ENCODE measurements at places on chromosomes 5 and 9.

- no peak for DNase-seq
Observed at GRCh38 chr5:98458004-98458403, 315.5 kb upstream of the RGMB start.

- no peak for DNase-seq
Observed at GRCh38 chr9:126647585-126648411, 34.1 kb downstream of the LMX1B start.

GRCh38 chr9:112007575-112008240 lies 111.1 kb downstream of the UGCG start:
- DNase-seq: no peak

GRCh38 chr5:173549644-173550043 lies 66.8 kb downstream of the BOD1 start:
- DNase-seq: no peak

- no peak for DNase-seq
Observed at GRCh38 chr5:9820691-9821449, 190.7 kb upstream of the TAS2R1 start.

- no peak for DNase-seq
Observed at GRCh38 chr5:4977416-4978110, 162.6 kb upstream of the ADAMTS16 start.

DNA sequence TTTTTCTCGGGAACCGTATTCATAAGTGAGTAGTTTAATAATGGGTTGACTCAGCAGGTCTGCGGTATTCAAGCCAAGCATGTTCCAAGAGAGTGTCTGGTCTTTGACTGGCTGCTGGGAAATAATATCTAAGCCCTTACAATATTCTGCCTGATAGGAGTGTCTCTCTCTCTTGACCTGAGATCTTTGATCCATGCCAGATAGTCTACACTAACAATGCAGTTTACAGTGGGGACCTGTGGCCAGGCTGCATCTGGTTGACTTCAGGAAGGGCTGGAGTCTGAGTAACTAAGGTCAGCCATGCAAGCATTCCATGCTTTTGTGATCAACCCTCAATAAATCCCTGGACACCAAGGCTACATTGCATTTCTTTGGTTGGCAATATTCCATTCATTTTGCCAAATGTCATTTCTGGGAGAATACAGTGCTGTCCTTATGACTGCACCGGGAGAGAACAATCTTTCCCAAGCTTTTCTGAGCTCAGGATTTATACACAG lies 195.5 kb downstream of the SEMA5A start:
- no peak for DNase-seq

GRCh38 chr5:101284736-101285375 lies 381.8 kb upstream of the ST8SIA4 start:
- DNase-seq: no peak

GRCh38 chr5:165286692-165287091 lies 1781.3 kb downstream of the MAT2B start:
- no peak for DNase-seq

DNA sequence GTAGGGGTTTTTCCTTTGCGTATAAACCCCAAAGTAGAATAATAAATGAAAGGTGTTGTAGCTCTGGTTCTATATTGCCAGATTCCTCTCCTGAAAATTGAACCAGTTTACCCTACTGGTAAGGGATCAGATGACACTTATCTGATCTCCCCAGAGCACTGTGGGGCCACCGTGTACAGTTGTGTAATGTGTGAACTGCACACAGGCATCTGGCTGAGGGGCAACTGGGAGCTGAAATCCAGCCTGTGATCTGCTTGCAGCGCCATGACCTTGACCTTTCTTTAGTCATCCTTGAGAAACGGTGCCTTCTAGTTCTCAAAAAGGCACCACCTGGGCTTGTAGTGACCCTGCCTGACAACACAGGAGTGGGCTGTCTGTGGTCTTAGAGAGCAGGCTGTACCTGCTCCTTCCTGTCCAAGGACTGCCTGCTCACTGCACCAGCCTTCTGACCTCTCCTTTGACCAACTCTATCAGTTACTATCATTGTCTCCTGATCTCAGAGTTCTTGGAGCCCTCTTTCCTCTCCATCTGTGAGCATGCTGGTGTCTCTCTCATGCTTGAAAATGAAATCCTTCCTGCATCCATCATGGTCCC lies 40.2 kb downstream of the PDE6A start:
- no peak for DNase-seq

DNA sequence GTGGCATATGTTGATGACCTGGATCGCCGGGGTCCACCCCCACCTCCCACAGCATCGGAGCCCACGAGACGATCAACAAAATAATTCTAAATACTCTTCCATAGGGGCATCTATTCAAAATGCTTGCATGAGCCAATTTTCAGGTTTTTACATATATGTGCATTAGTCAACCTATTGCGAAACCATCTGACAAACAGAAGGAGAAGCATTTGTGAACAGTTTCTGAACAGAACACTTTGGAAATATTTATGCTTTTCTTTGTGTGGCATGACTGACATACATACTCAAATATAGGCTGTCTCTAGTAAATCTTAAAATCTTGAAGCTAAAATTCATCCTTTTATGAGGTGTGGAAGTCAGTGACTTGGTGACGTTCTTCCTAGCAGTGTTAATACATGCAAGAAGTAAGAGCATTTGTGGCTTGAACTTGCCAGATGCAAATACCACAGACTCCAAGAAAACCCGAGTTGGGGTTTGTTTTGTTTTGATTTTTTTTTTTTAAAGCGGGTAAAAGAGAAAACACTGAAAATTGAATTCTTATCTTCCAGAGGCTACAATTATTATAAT lies 5.3 kb downstream of the GPR151 start:
- DNase-seq: no peak

DNA sequence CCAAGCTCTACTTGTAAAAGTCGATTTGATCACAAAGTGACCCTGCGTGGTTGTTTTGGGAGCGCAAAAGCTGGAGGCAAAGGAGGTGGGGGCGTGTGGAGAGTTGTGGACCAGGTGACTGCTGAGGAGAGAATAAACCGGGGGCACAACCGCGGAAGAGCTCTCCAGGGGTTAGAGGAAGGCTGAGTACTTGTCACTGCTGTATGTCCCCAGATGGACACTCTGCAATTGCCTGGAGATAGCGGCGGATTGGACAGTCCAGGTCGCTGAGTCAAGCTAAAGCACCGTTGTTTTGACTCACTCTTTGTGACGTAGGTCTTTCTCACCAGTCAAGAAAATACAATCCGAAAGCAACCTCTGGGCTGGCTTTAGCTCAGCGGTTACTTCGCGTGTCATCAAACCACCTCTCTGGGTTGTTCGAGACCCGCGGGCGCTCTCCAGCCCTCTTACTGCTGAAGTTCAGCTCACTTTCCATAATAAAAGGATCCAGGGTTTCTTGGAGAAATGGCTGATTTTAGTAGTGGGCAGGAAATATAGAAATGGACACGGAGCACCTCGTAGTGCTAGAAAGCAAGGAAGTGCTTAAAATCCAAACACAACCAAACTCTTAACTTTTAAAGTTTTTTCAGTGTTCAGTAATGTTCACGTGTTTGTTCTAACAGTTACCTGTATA lies 25.7 kb downstream of the ZMAT2 start:
- DNase-seq: no peak

- no peak for DNase-seq
Observed at GRCh38 chr9:129632460-129632859, 6.5 kb downstream of the NTMT1 start.

DNA sequence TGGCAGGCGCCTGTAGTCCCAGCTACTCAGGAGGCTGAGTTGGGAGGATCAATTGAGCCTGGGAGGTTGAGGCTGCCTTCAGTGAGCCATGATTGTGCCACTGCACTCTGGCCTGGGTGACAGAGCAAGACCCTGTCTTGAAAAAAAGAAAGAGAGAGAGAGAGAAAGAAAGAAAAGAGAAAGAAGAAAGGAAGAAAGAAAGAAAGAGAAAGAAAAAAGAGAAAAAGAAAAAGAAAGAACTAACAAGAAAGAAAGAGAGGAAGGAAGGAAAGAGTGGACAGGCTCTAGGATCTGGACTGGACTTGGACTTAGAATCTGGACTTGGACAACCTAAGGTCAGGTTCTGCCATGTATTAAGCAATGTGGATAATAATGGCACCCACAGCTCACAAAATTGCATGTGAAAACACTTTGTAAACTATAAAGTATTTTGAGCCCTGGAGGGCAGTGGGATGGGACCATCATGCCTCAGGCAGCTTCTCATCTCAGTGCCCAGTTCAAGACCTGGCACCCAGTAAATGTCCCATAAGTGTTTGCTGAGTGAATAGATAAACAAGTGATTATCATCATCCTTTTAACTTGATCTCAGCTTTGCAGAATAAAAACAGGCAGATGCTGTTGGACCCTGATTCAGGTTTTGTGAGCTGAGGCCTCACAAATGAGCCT lies 12.8 kb upstream of the PHF19 start:
- DNase-seq: no peak

DNA sequence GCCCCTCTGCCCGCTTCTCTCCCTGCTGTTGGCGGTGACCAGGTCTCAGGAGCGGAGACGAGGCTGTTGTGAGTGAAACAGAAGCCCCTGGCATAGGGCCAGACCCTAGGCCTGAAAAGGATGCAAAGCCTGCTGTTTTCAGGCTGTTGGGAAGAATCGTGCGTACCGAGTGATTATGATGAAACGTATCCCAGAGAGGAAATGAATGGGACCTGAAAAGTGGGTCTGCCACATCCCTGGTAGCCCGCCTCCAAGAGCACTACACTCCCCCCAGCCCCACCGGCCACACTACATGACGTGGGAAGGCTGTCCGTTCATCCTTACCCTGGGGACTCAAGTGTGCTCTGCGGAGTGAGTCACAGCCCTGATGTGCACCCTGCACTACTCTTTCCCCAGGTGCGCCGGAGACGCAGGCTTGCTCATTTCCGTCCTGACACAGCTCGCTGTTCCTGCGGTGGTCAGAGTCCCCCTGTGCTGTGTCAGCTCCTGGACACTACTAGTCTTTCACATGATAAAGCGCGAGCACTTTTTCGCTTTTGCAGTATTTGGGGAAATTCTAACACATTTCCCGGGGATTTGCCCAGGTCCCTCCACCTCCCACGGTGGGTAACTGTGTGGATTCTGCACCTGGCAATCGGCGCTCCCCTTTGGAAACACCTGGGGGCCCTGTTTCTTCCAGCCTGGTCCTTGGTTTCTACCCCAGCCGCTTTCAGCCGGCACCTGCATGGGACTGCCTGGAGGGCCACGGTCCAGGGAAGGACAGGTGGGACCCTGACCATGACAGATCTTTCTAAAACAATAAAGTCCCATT lies 91.5 kb downstream of the ANKRD33B start:
- DNase-seq: no peak

DNA sequence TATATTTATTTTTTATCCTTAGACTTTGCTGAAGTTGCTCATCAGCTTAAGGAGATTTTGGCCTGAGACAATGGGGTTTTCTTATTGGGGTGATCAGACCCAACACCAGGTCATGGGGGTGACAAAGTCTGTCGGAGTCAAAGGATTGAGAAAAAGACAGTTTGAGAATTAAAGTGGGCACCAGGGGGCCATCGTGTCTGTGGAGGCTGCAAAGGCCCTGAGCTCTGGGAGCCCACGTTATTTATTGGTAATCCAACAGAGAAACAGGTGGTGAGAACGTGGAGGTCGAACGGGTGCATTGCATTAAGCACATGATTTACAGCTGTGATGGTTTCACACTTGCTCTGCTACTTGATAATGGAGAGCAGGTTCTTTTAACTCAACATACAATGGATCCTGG lies 102.5 kb upstream of the CDH10 start:
- no peak for DNase-seq

- no peak for DNase-seq
Observed at GRCh38 chr9:116504893-116505480, 182.1 kb upstream of the TRIM32 start.
